ENCODE measurements at places on chromosomes 5 and 9.

DNA sequence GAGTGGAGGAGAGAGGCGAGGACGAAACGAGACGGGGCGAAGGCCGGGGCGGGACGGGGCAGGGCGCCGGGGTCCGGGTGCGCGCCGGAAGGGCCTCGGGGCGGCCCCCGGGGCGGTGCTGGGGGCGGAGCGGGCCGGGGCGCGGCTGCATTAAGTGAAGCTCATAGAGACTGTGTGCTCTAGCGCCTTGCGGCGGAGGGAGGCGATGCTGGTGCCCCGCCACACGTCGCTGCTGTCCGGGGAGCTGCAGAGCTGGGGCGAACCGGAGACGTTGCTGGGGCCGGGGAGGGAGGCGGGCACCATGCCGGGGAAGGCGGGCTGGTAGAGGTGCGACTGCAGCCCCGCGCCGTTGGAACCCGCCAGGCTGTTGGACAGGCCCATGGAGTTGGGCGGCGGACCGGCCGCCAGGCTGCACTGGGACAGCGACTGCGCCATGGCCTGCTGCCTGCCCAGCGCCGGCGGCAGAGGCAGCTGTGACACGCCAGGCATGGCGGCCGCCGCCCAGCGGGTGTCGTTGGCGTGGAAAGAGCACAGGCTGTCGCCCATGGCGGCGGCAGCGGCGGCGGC, 8.3 kb downstream of the OTP start:
- no peak for DNase-seq

DNA sequence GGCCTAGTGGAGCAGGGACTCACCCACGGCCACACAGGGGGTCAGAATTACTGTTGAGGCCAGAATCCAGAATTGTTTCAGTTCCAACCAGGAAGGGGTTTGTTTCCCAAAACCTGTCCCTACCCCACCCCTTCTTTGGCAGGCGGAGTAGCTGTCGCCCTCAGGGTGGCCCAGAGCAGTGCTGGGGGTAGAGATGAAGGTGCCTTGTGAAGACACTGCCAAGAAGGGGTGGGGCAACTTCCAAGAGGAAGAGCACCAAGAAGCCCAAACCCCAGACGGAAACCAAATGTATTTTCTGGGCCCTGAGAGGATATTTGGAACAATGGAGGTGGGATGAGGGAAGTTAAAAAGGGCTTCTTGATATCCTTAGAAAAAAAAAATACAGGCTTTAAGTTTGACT, 11.4 kb upstream of the NDST1 start:
- DNase-seq: no peak

DNA sequence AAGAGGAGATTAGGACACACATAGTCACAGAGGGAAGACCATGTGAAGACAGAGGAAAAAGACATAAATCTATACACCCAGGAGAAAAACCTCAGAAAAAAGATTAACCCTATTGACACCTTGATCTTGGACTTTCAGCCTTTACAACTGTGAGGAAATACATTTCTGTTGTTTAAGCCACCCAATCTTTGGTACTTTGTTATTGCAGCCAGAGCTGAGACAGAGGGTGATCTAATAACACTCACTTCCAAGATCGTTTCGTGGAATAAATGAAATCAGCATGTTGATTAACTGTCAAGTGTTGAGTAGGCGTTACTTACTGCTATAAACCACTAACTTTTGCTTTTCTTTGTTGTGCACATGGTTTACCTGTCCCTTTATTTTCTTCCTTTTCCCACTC, 361.2 kb upstream of the RIOK2 start:
- no peak for DNase-seq

DNA sequence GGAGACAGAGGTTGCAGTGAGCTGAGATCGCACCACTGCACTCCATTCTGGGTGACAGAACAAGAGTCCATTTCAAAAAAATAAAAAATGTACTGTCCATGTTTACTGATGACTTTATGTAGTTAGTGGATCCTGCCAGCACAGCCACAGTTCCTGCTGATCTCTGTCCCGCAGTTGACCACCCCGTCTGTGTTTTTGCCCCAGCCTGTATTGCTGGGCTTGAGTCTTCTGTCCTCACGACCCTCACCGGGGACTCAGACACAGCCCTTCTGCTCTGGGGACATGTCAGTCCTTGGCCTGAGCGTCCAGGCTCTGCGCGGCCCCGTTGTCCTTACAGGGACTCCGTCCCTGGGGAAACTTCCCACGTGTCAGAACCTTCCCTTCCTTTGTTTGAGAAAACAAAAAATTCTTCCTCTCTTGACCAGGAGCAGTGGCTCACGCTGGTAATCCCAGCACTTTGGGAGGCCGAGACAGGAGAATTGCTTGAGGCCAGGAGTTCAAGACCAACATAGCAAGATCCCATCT, 14.5 kb downstream of the SURF6 start:
- no peak for DNase-seq

GRCh38 chr5:14281746-14282181, 138.6 kb downstream of the TRIO start:
- no peak for DNase-seq

GRCh38 chr9:124813501-124814163, 36.7 kb downstream of the OLFML2A start:
- no peak for DNase-seq

- no peak for DNase-seq
Observed at GRCh38 chr5:36253575-36253974, 11.8 kb upstream of the NADK2 start.

DNA sequence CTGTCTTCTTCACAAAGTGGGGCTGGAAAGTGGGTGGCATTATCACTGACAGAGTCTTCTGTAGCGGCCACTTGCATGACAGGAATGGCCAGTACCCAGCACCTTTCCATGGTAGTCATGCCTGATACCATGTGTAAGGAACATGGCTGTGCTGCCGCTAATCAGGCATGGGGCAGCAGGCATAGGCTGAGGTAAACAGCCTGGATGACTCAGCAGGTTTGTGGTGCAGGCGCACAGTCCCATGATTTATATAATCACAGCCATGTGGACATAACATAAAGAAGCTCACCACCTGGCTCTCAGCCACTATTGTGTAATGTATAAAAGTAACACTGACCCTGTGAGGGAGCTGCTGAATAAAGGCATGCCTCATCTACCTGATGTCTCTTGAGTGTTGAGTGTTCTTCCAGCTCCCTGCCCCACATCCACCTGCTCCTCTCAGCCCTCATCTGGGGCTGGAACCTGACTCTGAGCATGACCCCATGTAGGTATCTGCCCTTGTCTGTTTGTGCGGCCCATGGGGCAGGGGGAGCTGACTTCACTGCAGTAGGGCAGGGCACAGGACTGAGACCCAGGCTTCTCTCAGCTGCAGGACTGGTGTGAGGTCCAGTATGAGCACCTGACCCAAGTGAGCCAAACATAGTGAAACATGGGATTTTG, 13.2 kb upstream of the ICE1 start:
- DNase-seq: no peak

DNA sequence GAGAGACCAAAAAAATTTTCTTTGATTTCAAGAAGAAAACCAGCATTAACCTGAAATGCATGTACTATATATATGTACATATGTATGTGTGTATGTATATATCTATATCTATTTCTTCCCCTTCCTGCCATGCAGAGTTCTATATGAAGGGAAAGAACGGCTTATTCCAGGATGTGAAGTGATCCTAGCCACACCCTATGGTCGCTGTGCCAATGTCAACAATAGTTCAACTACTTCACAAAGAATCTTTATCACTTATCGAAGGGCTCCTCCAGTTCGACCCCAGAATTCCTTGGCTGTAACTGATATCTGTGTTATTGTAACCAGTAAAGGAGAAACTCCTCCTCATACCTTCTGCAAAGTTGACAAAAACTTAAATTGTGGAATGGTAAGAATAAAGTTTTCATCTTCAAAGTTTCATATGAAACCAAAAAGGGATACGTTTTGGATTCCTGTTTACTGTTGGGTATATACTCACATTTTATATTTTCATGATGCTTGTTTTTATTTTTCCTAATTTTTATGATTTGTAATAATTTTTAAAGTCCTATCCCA, 56.2 kb downstream of the DENND4C start:
- no peak for DNase-seq

GRCh38 chr9:739362-739761, 102.1 kb upstream of the DMRT1 start:
- no peak for DNase-seq

DNA sequence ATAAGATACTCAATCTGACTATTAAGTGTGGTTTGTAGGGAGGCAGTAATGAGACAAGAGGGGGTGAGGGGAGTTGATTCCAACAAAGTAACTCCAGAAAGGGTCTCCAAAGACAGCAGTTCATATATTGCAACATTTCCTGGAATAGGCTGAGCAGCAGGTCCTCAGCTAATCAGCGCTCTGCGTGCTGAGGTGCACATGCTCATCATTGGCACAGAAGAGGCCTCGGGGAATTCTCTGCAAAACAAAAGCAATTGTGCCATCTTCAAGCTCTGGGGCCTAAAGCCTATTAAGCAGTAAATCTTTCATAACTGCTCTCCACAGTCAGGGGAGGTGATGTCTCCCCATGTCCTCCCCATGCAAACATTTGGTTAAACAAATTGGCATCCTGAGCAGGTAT, 357.3 kb downstream of the SPOCK1 start:
- no peak for DNase-seq

DNA sequence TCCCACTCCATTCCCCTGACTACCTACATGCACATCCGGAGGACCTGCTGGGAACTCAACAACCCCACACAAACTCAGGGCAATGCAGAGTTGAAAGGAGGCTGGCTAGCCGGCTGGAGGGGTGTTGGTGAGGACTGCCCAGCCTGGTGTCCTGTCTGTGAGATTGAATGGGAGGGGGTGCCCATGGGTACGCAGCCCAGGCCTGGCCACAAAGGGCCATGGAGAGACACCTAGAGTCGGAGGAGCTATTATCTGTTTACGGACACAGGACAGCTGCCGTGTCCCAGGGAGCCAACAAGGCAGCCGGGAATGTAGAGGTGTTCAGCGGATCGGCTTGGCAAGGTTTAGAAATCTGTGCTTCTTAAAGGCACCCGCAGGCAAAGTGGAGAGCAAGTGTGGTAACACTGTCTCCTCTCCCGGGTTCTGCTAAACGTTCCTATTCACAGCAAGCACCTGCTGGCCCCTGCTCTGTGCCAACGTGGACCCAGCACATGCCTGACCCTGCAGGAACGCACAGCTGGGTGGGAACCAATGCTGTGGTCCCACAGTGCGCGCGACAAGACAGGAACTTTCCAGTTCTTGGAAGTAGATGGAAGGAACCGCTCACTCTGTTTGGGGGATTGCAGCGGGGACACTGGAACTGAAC, 166.7 kb downstream of the DAB2IP start:
- DNase-seq: no peak

DNA sequence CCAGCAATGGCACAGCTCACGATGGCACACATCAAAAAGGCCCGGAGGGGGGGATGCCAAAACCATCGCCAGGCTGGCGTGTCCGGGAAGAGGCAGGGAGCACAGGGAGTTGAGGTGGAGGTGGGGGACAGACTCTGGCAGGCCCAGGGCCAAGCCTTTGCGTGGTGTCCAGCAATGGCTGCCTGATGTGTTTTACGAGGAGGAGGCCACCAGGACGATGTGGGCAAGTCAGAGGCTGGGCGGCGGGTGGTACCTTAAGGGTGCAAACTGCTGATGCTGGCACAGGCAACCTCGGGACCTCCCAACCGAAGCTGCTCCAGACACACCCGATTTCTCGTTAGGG, 4.7 kb downstream of the VAV2 start:
- DNase-seq: no peak

DNA sequence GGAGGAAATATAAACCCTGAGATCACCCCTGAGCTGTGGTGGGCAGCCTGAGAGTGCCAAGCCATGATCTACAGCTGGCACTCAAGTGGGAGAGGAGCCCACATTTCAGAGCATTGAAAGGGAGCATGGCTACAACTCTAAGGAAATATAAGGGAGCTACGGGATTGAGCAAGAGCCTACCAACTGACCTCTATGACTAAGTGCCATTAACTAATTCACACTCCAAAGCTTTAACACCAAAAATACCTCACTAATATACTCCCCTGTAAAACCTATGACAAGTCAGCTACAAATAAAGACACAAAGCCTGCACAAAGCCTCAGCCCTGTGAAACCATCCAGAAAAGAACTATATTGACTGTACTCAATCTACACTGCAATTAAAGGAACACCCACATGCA, 286.8 kb upstream of the RPS23 start:
- no peak for DNase-seq

GRCh38 chr9:133415170-133415569, 2.6 kb downstream of the REXO4 start:
- DNase-seq: no peak

DNA sequence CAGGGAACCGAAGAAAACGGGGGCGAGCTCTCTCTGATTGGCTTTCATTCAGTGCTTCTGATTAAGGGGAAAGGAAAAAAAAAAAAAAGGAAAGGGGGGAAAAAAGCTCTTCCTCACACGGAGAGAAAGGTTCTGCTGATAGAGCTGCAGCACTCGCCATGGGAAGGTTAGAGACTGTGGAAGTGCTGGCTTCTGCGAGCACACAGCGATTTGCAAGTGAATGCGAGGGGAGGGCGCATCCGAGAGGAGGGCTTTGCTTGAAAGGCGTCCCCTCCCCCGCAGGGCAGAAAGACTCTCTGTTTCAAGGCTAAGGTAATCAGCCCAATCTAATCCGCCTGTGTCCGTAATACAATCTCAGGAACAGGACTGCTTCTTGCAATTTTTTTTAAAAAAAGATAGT, at the start of gene CDH10:
Gene CDH10, minus strand, starts transcription at position 218 of the 400 bp plus-strand sequence. CDS start 51,488 bp downstream, outside the sequence.
- DNase-seq: no peak

- no peak for DNase-seq
Observed at GRCh38 chr9:128493424-128493823, 11.1 kb upstream of the GLE1 start.

GRCh38 chr9:117574099-117574498, 130.1 kb upstream of the TLR4 start:
- DNase-seq: no peak

- DNase-seq: no peak
Observed at GRCh38 chr5:9781890-9782289, 151.7 kb upstream of the TAS2R1 start.

GRCh38 chr9:108479989-108480652, 375.7 kb downstream of the ACTL7B start:
- DNase-seq: no peak

GRCh38 chr9:107784235-107784958, 294.8 kb upstream of the KLF4 start:
- DNase-seq: no peak

DNA sequence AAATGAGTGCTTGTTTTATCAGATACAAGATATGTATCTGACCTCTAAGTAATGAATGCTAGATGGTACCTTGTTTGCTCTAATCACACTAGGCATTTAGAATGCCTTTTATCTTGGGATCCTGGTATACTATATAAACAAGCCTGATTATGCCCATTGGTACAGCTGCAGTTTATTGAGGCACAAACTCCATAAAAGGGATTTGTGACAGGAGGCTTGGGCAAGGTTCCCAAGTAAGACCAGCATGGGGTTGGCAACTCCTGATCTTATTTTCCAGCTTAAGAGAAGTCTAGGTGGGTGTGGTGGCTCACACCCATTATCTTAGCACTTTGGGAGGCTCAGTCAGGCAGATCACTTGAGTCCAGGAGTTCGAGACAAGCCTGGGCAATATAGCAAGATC, 93.9 kb upstream of the DMRT1 start:
- DNase-seq: no peak
